ENCODE measurements at places on chromosomes 3 and 15.

DNA sequence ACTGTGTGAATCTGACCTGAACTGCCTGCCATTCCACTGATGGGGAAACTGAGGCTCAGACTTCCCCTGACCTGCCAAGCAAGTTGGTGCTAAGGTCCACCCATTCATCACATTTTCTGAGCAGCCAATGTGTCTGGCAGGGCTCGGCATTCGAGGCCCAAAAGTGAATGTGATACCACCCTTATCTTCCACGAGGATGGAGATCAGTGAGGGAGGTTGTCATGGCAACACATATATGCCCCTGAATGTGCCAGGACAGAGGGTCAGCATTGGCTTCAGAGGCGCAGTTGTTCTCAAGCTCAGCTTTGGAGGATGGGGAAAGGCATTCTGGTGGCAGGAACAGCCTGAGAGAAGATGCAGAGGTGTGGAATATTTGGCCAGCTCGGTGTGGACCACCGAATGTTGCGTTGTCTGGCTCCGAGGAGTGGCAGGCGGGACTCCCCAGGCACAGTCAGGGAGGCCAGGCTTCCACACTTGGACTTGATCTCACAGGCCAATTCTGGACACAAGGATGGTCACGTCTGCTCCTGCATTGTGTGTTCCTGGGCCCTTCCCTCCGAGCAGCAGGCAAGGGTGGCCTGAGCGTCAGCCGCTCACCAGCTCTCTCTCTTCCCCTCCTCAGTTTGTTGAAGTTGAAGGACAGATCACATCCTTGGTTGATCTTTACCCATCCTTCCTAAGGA is 63.4 kb downstream of the GRIP2 start:
- no peak for DNase-seq

DNA sequence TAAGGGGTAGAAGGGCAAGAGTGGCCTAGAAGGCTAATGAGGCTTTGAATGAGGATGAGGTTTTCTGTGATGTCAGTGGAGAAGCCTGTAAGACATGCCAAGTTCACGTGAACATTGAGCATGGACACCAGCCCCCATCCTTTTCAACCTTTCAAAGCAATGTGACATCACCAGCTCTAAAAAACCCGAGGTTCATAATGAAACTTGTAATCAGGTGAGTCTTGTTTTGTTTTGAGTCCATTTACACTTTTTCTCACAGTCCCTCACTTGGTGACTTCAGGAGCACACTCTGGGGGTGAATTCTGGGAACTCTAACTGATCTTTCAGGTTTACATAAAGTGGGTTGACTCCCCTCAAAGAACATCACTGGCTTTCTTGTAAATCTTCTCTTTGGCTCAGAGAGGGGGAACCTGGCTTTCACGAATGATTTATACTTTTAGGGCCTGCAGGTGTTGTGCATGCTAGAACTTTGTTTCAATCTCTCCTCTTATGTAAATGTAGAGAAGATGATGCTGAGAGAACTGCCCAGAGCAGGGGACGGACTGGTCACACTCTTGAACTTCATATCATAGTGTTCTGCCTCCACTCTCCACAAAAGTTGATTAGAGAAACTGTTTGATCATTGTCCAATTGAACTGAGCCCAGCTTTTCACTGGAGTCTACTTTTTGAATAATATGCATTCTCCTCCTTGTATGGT is 224.7 kb upstream of the SATB1 start:
- no peak for DNase-seq

DNA sequence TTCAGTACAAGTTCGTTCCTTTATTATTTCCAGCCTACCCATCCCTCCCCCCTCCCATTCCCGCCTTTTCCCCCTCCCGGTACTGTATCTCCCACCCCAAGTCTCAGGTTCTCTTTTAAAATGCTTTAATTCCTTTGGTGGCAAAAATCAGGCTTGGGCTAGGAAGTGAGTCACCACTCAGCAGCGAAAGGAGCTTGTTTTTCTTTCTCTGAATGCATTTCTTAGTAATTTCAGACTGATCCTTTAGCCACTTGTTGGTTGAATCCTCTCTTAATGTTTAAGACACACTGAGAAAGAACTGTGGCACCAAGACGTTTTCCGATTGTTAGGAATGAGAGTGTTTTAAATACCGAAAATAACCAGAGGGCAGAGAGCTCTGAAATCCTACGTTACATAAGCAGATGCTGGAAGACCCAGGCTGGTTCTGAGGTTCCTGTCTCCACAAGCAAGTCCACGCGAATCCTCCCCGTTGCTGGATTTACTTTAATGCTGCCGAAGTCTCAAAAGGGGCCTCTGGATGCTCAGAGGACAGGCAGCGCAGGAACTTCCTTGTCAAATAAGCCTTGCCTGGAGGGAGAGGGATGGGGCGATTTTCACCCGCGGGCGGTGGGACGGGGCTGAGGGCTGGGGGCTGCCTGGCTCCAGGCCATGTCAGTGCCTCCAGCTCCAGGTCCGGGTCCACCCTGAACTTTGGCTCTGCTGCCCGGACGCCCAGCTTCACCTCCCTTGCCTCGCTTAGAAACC is 854 bp upstream of the COL8A1 start:
- no peak for DNase-seq

DNA sequence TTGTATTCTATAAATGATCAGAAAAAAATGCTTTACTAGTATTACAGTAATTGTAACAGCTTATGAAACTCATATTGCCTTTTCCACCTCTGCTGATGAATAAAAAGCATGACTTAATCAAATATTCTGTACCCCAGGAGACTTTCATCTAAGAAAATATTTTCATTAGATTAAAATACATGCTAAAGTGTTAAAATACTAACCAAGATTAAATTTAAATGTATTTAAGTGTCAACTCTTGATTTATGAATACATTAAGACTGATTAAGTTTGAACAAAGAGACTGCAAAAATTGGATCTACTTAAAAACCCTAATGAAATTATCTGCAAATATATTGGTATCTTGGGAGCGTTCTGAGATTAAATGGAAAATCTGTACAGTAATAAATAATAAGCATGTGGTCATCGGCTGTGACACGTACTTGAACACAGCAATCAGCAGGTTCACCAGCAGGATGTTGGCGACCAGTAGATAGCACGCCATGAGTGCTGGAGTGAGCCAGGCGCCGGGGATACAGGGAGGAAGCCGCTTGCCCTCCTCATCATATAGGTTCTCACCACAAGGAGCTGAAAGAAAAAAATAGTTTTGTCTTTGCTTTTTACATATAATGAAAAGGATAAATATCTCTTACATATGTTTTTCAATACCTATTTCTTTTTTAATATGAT is 36.6 kb upstream of the MTMR10 start:
- DNase-seq = no peak

- peak; percentile 2 for DNase-seq
Measured at GRCh38 chr3:52527732-52528585, 5.7 kb downstream of the NT5DC2 start.

DNA sequence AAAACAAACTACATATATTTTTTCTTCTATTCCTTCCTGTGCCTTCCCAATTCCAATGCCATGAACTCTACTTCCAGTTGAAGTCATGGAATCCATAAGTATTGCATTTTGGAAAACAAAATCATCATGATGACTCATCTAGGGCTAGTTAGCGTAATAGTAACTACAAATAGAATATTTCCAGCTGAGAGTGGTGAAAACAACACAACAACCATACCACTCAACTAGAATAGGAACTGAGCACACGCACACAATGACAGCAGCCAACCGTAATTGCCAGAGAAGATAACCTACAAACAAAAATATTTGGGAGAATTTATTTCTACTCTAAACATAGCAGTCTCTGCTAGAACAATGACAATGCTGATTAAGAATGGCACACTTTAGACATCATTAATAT is 225.9 kb downstream of the FGF12 start:
- no peak for DNase-seq

DNA sequence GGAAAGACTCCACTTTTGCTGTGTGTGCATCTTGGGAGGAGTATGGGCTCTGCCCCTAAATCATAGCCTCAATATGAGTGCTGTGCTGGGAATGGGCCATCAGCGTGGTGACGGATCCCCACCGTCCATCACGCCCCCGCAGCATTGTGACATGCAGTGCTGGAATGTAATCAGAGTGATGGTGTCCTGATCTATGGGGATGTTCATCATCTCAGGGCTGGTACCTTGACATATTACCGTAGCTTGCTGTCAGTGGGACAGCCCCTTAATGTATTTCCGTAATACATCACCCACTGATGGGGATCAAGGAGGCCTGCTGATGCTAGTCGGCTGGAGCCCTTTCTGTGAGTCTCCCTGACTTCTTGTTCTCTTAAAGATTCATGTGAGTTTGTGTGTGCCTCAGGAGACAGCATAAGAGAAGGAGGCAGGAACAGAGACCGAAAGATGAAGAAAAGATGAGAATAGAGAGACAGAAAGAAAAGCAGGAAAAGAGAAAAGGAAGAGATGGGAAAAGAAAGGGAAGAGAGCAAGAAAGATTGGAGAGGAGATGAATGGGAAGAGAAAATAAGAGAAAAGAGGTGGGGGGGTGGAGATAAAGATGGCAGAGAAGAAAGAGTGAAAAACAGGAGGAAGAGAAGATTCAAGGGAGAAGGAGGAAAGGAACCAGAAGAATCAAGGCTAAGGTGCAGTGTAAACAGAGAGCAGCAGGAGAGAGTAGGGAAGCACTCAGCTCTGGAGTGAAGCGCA is 183.7 kb downstream of the RPLP1 start:
- no peak for DNase-seq

DNA sequence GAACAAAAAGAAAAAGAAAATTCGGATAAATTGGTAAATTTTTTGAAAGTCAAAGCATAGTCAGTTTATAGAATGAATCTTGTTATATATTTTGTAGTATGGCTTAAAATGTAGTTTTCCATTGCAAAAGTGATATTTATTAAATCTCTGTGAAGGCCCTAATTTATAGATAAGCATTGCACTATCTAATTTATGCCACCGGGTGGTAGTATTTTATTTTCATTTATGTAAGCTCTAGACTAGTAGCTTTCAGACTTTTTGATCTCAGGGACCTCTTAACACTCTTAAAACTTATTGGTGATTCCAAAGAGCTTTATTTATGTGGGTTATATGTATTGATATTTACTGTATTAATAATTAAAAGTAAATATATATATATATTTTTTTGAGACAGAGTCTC is 133.9 kb upstream of the LRRFIP2 start:
- DNase-seq = no peak
